ENCODE measurements at places on chromosomes 11 and 22. TPM values are rescaled to one million over a fixed set of nuclear protein-coding genes. Genes with fewer than 3 reads are reported as not detected.

GRCh38 chr11:12585861-12586260, 88.4 kb upstream of the TEAD1 start:
- no peaks in the 10 kb centered on the region for H3K36me3 ChIP-seq
- DNase-seq: no peak
- no peaks in the 10 kb centered on the region for H3K27me3 ChIP-seq
- H3K4me3 ChIP-seq: no peak overlapping the region
- H3K4me1 ChIP-seq: no peaks in the 10 kb centered on the region
- H3K27ac ChIP-seq: no peak overlapping the region

GRCh38 chr11:73429121-73429750, 53.0 kb downstream of the RELT start:
- peaks cover 5% of the 10 kb centered on the region for H3K4me1 ChIP-seq
- no peak overlapping the region for H3K4me3 ChIP-seq
- H3K36me3 ChIP-seq: no peaks in the 10 kb centered on the region
- no peak for DNase-seq
- H3K27me3 ChIP-seq: no peaks in the 10 kb centered on the region

DNA sequence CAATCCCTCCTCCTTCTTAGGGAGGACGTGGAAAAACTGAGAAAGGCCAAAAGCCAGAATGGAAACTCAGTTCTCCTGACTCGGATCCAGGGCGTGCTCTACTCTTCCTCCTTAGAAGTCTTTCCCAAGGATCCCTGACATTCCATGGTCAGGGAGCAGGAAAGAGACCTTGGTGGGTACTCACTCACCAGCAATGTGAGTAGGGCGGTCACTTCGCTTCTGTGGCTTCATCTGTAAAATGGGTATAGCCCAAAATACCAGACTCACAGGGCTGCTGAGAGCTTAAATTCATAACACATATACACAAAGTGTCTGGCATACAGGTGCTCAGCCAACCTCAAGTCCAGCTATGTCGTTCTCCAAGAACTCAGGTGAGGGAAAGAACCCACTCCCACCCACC, 629 bp upstream of the KCTD17 start:
- no peak overlapping the region for H3K27ac ChIP-seq
- DNase-seq: no peak
- no peaks in the 10 kb centered on the region for H3K27me3 ChIP-seq
- H3K36me3 ChIP-seq: peaks cover under 1% of the 10 kb centered on the region
- H3K4me3 ChIP-seq: no peak overlapping the region
- peaks cover 9% of the 10 kb centered on the region for H3K4me1 ChIP-seq

DNA sequence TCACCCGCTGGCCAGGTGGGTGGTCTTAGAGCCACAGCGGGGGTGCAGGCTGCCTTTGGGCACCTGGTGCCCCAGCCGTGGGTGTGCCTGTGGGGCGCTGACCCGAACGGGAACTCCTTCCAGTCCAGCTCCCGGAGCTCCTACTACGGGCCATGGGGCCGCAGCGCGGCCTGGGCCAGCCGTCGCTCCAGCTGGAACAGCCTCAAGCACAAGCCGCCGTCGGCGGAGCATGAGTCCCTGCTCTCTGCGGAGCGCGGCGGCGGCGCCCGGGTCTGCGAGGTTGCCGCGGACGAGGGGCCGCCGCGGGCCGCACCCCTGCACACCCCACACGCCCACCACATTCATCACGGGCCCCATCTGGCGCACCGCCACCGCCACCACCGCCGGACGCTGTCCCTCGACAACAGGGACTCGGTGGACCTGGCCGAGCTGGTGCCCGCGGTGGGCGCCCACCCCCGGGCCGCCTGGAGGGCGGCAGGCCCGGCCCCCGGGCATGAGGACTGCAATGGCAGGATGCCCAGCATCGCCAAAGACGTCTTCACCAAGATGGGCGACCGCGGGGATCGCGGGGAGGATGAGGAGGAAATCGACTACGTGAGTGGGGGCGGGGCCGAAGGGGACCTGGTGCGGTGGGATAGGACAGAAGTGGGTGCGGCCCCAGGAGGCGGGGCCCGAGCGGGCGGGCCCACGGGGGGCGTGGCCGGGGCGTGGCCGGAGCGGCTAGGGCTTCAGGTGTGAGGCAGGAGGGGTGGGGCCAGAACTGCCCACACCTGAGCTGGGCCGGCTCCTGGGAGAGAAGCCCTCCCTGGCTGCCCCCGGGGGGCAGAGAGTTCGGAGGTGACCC, 91.5 kb downstream of the CACNA1I start:
- no peaks in the 10 kb centered on the region for H3K36me3 ChIP-seq
- DNase-seq: no peak
- no peak overlapping the region for H3K27ac ChIP-seq

DNA sequence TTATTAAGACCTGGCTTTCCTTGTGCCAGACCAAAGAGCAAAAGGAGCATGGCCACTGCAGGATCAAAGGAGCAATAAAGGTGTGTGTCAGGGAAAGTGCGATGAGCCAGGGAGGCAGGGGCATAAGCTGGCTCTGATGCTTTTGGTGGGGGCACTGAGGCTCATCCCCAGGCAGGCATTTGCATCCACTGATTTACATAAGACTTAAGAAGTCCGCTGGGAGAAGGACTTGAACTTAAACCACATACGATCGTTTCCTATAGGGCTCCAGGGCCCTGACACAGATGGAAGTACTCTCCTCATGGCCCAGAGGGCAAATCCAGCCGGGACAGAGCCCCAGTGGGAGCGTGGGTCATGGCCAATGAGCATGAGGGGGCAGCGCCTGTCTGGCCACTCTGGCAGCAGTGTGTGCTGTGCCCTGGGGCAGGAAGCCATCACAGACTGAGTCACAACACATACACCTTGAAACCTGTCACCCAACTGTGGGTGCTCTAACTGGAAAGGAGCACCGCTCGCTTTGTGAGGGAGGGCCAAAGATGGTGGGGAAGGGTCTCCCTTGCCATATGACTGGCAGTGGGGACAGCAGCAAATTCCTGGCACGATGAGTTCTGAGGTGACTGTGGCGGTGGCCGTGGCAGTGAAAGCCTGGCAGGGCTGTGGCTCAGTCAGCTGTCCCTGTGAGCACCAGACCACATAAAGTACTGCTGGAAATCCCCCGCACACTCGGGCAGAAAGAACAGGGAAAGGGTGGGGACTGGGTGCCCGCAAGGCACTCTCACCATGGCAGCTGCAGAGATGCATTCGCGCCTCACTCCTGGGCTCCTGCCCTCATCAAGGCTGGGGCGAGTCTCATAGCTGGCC, 79.4 kb upstream of the LMO1 start:
- no peaks in the 10 kb centered on the region for H3K27me3 ChIP-seq
- H3K36me3 ChIP-seq: no peaks in the 10 kb centered on the region
- H3K4me1 ChIP-seq: no peaks in the 10 kb centered on the region
- no peak overlapping the region for H3K27ac ChIP-seq
- no peak overlapping the region for H3K4me3 ChIP-seq

GRCh38 chr11:47971501-47971900, 8.9 kb upstream of the PTPRJ start:
- no peak overlapping the region for H3K27ac ChIP-seq
- no peaks in the 10 kb centered on the region for H3K4me1 ChIP-seq
- no peak for DNase-seq
- H3K27me3 ChIP-seq: no peaks in the 10 kb centered on the region
- no peak overlapping the region for H3K4me3 ChIP-seq

DNA sequence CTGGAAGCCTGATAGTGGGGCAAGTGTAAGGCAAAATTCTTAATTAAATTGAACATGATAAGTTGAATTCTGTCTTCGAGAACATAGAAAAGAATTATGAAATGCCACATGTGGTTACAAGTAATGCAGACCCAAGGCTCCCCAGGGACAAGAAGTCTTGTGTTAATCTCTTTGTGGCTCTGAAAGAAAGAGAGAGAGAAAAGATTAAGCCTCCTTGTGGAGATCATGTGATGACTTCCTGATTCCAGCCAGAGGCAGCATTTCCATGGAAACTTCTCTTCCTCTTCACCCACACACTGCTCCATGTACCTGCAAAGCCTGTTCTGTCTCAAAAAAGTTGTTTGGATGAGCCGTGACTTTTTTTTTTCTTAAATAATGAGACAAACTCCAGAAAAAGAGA, 1.9 kb upstream of the TYR start:
- H3K27ac ChIP-seq: no peak overlapping the region
- H3K36me3 ChIP-seq: no peaks in the 10 kb centered on the region
- no peak overlapping the region for H3K4me3 ChIP-seq
- no peaks in the 10 kb centered on the region for H3K4me1 ChIP-seq

DNA sequence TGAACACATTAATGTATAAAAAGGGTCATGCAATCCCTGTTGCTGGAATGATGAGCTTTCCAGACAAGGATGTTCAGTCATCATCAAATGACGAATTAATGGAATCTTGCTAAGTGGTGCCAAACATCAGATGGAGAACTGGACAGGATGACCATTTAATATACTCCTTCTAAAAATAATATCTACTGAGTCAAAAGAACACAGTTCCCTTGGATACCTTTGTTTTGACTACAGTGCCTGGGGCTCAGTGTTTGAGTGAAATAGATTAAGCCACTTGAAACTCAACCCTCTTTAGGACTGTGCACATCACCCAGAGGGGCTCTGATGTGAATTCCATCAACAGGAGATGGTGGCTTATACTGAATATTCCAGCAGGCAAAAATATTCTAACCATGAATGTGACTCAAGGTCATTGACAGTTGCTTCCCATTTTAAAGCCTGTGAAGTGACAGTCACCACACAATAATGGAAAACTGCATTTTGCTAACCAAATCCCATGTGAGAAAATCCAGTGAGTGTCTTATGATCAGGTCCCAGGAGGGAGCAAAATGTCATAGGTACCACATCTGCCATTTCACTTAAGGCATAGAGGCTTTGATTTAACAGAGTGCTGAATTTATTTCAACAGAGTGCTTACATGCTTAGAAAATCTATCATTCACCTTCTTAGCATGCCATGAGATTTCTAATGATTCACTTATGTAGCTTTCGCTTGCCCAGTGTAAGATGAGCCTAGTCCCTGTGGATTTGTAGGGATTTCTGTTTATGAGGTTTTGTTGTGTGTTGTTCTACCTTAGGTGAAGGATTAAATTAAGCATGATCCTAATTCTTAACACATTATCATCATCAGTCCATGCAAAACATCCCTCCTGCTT, 41.3 kb upstream of the SLN start:
- no peak for DNase-seq
- H3K36me3 ChIP-seq: no peaks in the 10 kb centered on the region
- no peak overlapping the region for H3K4me3 ChIP-seq
- H3K27ac ChIP-seq: no peak overlapping the region
- no peaks in the 10 kb centered on the region for H3K4me1 ChIP-seq

The SMIM35 gene
- not detected for total RNA-seq

DNA sequence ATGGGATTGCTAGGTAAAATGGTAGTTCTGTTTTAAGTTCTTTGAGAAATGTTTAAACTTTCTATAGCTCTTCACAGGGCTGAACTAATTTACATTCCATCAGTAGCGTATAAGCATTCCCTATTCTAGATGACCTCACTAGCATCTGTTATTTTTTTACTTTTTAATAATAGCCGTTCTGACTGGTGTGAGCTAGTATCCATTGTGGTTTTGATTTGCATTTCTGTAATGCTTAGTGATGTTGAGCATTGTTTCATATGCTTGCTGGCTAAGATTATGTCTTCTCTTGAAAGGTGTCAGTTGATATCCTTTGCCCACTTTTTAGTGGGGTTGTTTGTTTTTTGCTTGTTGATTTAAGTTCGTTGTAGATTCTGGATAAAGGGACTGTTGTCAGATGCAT, 35.9 kb downstream of the MMP27 start:
- no peaks in the 10 kb centered on the region for H3K4me1 ChIP-seq
- no peaks in the 10 kb centered on the region for H3K27me3 ChIP-seq
- H3K4me3 ChIP-seq: no peak overlapping the region
- no peak for DNase-seq

Data from adrenal gland (tissue), 19 donors.